ENCODE measurements at places on chromosomes 3 and 15.

- no peak for DNase-seq
Measured at GRCh38 chr3:149247929-149248691, 26.5 kb upstream of the CP start.

GRCh38 chr3:53775834-53776251, 70.4 kb downstream of the CHDH start:
- DNase-seq = no peak

DNA sequence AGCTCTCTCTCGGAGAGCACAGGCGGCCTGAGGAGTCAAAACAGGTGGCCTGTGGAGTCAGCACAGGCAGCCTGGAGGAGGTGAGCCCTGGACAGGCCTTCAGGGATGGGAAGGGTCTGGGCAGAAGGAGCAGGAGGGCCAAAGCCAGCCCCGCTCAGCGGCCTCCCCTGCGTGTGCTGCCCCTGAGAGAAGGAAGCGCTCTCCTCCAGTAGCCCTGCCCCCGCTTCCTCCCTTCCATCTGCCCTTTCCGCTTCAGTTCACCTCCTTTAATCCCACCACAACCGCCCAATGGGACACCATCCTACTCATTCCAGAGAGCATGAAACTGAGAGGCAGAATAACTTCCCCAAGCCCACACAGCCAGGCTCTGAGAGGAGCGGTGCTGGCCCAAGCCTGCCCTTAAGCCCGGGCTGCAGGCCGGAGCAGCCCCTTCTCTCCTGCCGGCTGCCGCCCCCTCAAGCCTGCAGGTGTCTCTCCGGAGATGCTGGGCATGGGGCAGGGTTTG, 3.2 kb upstream of the NR2E3 start:
- no peak for DNase-seq

DNA sequence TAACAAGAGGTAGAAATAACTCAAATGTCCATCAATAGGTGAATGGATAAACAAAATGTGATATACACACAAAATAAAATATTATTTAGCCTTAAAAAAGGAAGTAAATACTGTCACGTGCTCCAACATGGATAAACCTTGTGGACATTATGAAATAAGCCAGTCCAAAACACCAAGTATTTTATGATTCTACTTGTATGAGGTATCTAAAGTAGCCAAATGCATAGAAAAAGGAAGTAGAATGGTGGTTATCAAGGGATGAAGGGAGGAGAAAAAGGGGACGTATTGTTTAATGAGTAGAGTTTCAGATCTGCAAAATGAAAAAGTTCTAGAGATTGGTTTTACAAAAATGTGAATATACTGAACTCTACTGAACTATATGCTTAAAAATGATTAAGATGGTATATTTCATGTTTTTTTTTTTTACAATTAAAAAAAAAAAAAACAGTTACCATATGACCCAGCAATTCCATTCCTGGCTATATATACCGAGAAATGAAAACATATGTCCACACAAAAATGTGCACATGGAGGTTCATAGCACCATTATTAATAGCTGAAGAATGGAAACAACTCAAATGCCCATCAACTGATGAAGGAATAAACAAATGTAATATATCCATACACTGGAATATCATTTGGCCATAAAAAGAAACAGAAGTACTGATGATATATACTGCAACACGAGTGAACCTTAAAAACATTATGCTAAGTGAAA, 29.1 kb upstream of the MAP6D1 start:
- DNase-seq = no peak

DNA sequence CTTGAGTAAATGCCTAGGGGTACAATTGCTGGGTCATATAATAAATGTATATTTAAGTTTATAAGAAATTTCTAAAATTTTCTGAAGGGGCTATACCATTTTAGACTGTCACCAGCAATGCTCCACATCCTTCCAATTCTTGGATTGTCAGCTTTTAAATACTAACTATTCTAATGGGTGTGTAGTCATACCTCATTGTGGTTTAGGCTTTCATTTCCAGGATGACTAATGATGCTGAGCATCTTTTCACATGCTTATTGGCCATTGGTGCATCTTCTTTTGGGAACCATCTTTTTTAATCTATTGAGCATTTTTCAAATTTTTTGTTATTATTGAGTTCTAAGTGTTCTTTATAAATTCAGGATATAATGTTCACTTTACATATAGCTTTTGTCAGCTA, 52.5 kb upstream of the CORO2B start:
- DNase-seq = no peak

DNA sequence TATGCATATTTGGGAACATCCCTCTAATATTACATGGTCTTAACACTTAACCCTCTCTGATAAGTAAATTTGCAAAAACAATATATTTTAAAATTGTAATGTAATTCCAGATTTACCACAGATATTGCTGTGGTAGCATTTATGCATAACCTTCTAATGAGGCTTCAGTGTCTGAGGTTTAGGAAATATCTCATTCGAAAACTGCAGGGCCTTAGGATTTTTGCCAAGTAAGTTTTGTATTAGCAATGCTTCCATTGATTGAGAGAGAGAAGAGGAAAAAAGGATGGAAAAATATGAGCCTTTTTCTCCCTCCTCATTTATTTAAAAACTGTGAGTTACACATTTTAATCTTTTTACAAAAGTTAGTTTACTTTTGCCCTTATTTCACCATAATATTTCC, 294.6 kb downstream of the EPHA3 start:
- no peak for DNase-seq

- DNase-seq = no peak
Measured at GRCh38 chr3:146044046-146044445, 116.9 kb downstream of the PLOD2 start.

DNA sequence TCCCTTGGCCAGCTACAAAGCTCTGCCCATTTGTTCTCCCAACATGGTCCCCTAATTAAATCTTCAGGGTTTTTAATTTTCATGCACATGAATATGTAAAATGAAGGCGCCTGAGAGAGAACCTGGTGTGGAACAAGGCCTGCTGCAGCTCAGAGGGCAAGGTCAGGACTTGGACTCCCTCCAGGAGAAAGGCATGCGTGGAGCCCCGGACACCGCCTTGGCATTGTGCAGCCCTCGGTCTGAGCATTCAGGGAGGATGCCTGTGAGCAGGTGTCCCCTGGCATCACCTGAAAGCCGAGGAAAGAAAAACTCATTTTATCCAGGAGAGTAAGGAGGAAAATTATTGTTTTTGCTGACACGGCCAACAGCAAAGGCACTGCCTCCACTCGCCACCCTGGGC, 33.8 kb upstream of the EPHB1 start:
- no peak for DNase-seq

DNA sequence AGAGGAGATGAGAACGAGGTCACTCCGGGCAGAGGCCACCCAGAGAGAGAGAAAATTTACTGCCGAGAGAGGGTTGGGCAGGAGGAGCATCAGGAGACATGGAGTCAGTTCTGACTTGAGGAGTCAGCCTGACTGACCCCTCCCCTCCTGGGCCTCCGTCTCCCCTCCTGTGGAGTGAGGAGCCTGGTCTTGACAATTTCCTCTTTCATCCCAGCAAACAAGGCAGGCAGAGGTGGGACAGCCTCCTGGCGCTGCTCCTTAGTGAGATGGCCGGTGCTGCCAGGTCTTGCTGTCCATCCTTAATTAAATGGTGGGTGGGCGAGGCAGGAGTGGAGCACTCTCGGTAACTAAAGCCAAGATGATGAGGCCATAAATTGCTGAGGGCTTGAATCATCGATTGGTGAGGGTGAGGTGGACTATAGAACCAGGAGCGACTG, 60.6 kb downstream of the CYP11A1 start:
- no peak for DNase-seq

DNA sequence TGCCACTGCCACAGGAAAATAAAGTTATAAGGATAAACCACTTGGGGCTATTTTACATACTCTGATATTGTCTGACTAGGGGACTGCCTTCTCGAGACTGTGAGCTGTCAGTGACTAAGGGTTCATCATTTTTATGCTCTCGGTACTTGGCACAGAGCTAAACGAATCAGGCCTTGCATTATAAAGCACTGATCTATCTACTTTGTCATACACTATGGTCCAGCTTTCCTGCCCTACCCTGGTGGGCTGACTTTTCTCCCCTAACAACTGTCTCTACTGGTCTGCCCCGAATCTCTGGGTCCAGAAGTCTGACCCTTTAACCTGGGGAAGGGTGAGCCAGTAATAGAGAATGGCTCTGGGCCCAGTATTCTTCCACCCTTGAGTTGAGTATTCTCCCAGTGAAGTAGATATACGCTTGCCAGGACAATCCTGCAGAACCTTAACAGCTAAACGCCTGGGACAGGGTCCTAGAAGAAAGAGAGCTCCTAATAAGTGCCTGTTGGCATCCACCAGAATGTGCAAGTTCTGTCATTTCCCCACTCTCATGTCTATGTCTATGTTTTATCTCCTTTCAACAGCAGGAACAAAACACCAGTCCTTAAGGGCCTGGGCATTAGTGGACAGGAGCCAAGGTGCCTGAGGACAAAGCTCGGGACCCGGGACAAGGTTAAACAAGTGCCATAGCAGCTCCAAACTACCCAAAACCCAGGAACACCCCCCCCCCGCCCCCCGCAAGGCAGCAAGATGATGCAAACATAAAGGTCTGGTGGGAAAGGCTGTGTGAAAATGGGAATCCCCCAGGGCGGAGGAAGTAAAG, 1.2 kb downstream of the LARP6 start:
- no peak for DNase-seq

GRCh38 chr3:151387432-151387831, 2.9 kb upstream of the P2RY12 start:
- no peak for DNase-seq

- DNase-seq = no peak
Measured at GRCh38 chr15:70269311-70269911, 171.7 kb upstream of the TLE3 start.

DNA sequence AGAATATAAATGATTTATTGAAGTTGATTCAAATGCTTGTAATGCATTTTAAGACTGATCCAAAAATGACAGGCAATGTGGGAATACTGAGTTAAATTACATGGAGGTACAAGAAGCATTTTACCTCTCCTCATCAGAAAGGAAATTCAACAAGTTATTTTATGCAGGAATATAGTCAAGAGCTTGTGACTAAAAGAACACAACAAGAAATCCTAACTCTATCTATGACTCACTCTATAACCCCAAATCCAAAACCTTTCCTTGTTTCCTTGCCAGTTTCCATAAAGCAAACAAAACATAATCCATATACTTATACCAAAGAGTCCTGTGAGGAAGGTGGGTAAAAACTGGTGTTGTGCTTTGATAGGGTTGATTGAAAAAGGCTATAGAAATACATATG, 30.8 kb downstream of the SIN3A start:
- no peak for DNase-seq

DNA sequence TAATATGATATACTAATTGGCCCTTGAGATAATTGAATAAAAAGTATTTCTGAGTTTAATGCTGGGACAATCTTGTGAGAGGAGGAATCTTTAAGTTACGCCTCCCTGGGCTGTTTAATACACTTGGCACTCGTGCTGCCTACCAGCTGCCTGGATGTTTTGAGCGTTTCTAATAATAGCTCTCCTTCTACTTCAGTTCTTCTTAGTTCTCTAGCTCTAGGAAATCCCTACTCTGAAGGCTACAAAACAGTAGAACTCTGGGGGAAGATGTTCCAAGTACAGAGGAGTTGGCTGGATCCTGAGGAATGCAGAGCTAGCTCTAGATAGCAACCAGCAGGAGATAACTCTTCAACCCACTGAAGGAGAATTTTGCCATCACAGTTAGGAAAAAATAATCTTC, 3.5 kb downstream of the NAALADL2 start:
- no peak for DNase-seq

GRCh38 chr3:62567097-62568021, 194.0 kb upstream of the FEZF2 start:
- no peak for DNase-seq

DNA sequence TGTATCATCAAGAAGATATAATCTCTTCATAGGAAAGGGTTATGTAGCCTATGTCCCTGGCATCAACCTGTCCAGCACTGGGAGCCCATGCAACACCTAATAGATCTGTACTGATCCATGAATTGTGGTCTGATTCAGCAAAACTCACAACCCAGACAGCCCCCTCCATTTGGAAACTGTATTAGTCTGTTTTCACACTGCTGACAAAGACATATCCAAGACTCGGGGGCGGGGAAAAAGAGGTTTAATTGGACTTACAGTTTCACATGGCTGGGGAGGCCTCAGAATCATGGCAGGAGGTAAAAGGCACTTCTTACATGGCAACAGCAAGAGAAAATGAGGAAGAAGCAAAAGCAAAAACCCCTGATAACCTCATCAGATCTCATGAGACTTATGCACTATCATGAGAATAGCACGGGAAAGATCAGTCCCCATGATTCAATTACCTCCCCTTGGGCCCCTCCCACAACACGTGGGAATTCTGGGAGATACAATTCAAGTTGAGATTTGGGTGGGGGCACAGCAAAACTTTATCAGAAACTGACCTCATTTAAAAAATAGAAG, 83.3 kb downstream of the TRIM42 start:
- DNase-seq = no peak

DNA sequence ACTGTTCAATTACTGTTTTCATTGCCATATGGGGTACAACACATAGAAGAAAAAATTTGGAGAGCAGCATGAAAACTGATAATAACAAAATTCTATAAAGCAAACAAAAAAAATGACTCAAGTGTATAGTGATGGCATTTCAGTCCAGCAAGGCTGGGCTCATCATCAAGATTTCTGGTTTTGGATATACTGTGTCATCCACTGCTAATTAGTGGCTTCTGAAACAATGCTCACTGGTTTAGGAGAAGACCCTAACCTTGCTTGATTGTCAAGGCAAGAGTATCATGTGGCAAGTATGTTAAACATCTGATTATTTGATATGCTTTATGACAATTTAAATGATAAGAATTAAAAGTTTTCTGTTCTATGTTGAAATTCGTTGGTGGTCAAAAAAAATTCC, 96.9 kb downstream of the RFX7 start:
- no peak for DNase-seq

DNA sequence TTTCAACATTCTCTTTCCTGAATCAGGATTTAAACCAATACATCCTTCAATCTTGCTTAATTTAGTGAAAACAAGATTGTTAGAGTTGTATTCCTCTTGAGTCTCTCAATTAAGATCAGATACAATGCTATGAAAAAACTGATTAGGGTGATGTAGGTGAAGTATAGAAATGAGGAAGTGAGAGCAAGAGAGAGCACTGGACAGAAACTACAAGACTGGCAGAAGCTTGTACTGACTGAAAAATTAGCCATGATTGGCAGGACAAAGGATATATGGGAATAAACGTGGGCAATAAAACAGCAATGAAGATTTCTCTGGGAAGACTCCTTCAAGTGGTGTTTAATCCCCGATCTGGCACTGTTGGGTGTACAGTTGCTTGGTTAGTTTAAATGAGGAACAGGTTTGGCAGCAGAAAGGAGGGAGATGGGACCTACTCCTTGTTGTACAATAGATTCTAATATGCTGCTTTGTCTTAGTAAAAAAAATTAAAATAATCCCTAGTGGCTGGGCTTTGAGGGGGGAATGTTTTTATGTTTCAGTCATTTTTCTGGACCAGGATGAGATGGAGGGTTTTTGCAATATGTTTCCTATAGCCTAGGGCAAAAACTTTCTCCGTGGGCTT, 252.7 kb downstream of the SLC9A9 start:
- no peak for DNase-seq

- DNase-seq = no peak
Measured at GRCh38 chr3:147735616-147736015, 326.5 kb downstream of the ZIC1 start.

- no peak for DNase-seq
Measured at GRCh38 chr3:44334326-44334725, 4.2 kb upstream of the TCAIM start.

Measured in stimulated activated CD8-positive, alpha-beta memory T cell treated with anti-CD3 and anti-CD28 coated beads, Interleukin-4, amount 100 ng/mL, for 1 hour (primary cell).